ENCODE measurements at places on chromosomes 13 and 19.

GRCh38 chr19:2771786-2772674 lies 11.0 kb downstream of the SGTA start:
- no peak for DNase-seq

DNA sequence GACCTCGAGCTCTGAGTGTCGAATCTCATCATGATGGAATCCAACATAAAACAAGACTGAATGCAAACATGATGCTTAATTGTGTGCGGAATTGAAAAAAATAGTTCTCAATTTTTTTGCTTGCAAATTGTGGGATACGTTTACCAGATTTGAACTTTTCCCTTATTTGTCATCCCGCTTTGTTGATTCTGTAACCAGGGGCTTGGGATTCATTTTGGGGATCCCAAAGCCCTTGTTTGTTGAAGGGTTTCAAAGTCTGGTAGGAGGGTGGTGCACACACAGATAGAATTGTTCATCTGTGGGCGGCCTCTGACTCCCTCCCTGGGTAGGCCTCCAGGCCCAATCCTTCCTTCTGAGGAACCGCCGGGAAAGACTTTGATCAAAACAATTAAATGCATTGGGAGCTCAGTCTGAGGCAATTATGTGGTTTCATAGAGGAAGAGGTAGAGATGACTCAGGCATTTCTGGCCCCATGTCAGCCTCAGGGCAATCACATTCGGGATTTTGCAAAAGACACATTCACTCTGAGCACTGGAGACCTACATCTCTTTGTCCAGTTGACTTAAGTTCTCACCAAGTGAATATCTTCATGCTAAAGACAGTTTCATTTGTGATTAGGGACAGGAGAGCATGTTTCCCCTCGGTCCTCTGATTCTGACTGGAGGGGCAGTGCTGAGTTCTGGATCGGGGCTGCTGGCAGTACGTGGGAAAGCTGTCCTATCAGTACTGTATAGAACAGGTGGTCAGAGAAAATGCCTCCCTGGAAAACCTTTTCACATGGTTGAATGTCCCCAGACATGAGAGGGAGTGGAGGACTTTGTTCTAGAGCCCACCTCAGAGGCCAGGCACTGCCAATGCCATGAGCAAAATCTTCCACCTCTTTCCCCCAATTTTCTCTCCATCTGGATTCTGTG lies 27.8 kb upstream of the IGFL4 start:
- DNase-seq, result no peak

- DNase-seq, result no peak
Observed at GRCh38 chr13:80924596-80924995, 583.7 kb upstream of the SPRY2 start.

- DNase-seq, result no peak
Observed at GRCh38 chr19:5048727-5049553, 80.0 kb downstream of the KDM4B start.

DNA sequence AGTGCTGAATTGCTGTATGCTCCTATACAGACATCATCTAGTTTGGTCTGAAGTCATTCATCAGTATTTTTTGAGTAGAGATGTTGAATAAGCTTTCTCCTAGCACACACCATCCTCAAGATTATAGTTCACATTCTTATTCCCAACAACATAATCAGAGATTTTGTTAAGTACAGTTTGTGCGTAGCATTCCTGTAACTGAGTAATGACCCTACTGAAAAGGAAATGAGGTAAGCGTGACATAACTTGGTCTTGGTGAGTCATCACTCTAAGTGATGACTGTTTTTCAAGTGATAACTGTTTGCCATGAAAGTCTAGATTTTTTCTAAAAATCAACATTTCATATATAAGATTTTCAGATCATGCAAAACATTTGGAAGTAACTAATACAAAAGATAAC lies 18.5 kb upstream of the FAM216B start:
- DNase-seq, result no peak

DNA sequence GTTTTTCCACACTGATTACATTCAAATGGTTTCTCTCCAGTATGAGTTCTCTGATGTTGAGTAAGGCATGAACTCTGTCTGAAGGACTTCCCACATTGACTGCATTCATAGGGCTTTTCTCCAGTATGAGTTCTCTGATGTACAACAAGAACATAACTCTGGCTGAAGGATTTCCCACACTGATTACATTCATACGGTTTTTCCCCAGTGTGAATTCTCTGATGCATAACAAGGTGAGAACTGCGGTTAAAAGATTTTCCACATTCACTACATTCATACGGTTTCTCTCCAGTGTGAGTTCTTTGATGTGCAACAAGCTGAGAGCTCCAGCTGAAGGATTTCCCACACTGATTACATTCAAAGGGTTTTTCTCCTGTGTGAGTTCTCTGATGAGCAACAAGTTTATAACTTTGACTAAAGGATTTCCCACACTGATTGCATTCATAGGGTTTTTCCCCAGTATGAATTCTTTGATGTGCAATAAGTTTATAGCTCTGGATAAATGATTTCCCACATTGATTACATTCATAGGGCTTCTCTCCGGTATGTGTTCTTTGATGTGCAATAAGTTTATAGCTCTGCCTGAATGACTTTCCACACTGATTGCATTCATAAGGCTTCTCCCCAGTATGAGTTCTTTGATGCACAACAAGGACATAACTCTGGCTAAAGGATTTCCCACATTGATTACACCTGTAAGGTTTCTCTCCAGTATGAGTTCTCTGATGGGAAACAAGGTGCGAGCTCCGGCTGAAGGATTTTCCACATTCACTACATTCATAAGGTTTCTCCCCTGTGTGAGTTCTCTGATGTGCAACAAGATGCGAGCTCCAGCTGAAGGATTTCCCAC lies 23.5 kb downstream of the ZNF180 start:
- no peak for DNase-seq

DNA sequence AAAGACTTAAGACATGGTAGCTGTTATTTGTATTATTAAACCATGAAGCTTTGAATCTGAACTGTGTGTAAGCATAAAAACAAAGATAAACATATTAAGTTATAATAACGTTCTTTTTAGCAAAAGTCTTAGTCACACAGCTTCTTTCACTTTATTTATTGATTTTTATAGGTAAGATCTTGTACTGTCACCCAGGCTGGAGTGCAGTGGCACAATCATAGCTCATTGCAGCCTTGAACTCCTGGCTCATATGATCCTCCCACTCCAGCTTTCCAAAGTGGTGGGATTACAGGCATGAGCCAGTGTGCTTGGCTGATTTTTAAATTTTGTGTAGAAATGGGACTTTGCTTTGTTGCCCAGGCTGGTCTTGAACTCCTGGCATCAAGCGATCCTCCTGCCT lies 13.4 kb downstream of the FARP1 start:
- DNase-seq, result no peak

DNA sequence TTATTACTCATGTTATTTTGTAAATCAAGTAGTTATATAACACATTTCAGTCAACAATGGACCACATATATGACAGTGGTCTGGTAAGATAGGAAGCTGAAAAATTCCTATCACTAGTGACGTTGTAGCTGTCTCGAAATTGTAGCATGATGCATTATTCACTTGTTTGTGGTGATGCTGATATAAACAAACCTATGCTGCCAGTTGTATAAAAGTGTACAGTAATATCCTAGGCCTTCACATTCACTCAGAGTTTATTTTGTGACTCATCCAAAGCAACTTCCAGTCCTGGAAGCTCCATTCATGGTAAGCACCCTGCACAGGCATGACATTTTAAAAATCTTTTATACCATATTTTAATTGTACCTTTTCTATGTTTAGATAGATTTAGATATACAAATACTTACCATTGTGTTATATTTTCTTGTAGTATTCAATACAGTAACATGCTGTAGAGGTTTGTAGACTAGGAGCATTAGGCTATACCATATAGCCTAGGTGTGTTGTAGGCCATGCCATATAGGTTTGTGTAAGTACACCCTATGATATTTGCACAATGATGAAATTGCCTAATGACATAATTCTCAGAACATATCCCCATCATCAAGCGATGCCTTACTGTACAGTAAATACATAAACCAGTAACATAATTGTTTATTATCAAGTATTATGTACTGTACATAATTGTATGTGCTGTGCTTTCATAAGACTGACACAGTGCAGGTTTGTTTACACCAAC lies 49.3 kb downstream of the IFT88 start:
- no peak for DNase-seq

DNA sequence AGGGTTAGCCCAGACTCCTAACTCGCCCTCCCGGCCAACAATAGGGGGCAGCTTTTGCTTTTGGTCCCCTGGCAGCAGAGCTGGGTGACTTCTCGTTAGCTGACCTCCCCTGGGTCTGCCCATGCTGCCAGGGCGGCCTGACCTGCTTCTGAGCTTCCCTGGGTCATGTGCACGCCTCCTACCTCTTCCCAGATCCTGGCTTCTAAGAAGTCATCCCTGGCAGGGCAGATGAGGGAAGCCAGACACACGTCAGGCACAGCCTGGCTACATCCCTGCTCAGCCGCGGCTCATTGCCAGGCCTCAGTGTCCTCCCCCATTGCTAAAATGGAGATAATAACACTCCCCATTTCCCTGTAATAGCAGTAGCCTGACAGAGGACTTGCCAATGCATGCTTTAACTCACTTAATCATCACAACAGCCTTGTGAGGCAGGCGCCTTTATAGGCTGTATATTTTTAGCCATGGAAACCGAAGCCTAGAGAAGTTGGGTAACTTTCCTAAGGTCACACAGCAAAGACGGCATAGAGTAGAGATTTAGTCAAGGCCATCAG lies 2.1 kb downstream of the KCNK6 start:
- DNase-seq, result no peak

GRCh38 chr19:802498-803098 lies 5.3 kb downstream of the PTBP1 start:
- DNase-seq, result no peak

DNA sequence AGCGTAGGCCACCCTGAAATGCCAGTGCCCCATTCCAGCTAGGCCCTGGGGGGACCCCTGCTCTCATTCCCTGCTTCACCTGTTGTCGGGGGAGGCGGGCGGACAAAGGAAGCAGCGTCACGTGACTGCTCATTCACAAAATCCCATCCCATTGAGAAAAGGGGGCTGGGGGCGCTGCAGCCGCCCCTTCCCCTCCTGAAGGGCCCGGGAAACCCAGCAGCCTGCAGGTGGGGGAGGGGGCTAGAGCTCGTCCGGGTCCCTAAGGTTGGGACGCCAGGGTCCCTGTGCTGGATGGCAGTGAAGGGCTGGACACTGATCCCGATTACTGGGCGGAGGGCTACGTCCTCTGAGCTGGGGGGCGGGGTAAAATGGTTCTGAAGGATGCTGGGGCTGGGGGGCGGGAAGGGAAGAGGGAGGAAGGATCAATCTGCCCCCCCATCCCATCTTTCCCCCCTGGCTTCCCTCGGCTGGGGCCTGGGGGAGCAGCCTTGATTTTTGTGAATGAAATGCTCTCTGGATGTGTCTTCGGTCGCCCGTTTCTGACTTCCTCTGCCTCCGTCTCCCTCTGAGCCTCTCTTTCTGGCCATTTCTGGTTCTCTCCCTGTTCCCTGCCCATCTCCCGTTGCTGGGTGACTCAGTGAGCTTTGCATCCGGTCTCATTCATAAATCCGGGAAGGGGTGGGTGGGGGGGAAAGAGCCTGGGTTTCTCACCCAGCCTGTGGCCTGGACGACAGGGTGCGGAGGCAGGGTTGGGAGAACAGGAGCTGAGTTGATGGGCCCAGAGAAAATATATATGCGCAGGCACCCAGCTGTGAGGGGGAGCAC lies 816 bp downstream of the SPRED3 start:
- no peak for DNase-seq

- no peak for DNase-seq
Observed at GRCh38 chr19:48379058-48379457, 12.3 kb downstream of the KDELR1 start.

DNA sequence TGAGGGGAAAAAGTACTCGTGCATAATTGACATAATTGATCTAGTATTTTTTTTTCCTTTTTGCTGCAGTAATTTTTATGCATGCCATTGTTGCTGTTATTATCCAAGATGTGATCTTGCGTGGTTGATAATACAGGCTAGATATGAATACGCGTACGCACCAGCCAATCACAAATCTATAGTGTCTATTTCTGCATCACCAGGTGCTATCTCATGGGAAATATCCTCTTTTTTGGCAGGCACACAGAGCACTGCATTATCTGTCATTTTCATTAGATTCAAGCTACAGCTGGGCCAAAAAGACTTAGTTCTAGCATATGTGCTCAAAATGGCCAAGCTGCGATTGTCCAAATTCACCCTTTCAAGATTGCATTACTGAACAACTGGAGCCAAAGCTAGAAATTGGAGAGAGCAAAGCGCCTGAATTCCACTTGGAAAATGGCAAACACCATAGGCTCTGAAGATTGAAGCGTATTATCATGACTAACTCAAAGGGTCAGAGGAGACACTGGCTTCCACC lies 181.1 kb downstream of the TSHZ3 start:
- no peak for DNase-seq
